ELR (cell line): ENCODE measurements at places on chromosomes 2 and 18.

DNA sequence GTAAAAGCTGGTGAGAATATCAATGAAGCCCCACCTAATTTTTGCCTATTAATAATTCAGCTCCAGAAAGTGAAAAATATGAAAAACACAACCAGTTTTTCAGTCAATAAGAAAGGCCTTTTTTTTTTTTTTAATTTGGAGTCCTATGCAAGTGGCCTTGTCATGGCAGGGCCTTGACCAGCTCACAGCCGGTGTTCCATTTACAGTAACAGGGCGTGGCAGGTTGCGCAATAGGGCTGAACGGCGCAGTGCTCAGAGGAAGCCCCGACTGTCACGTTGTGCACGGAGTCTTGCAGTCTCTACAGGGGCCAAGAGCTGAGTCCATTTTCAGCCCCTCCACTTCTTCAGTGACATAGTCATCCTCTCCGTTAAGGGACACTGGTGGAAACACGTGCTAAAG lies 184.1 kb upstream of the FN1 start:
- DNase-seq = no peak

- DNase-seq = peak; percentile 10
Observed at GRCh38 chr2:102975996-102976975, 214.5 kb downstream of the TMEM182 start.

GRCh38 chr18:13235421-13235831 lies 16.9 kb downstream of the LDLRAD4 start:
- DNase-seq = no peak

GRCh38 chr2:56170504-56170903 lies 13.3 kb upstream of the CCDC85A start:
- no peak for DNase-seq

DNA sequence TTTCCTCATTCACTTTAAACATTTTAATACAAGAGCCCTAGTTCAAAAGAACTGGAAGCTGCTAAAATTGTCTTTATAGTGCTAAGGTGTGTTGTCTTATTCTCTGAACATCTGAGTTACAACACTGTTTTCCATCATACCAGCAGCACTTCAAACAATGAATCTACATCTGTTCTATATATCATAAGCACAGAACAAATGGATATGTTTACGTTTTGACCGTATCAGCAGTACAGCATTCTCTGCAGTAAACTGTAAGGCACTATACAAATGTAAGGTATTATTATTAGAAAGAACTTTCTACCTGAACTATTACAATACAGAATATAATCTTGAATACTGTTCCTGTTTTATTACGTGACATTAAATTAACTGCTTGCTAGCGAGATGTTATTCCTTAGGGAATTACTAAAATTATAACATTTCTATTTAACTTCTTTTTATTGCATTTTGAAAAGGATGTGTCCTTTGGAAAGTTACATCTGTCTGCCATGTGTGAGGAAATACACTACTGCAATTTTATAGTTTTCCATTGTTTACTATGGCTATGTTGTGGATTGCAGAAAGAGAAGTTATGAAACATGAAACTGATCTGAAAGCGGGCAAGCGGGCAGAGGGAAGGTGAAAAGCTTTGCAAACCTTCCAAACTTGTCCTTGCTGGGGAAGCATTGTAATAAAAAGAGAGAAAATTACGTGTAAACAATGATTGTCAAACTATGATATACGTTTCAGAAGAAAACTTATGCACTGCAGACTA lies 13.7 kb downstream of the NCKAP1 start:
- DNase-seq = no peak

- DNase-seq = no peak
Observed at GRCh38 chr2:236951830-236952475, 133.7 kb upstream of the COPS8 start.

GRCh38 chr2:148021886-148022285 lies 995 bp downstream of the MBD5 start:
- peak; percentile 17 for DNase-seq

DNA sequence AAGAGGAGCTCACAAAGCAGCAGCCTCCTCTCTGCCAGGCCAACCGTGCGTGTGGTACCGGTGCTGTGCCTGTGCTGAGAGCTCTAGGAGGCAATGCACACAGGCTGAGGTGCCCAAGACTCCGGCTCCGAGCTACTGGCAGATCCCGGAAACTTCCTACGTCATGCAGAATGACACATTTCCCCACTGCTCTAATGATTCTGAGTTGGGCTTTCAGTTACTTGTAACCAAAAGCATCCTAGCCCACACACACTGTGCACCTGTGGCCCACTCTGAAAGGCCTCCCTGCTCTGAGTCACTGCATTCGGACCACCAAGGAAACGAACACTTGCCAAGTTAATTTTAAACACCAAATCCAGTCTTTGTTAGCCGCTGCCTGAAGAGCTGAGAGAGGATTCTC lies 9.3 kb upstream of the RNU4ATAC start:
- no peak for DNase-seq

DNA sequence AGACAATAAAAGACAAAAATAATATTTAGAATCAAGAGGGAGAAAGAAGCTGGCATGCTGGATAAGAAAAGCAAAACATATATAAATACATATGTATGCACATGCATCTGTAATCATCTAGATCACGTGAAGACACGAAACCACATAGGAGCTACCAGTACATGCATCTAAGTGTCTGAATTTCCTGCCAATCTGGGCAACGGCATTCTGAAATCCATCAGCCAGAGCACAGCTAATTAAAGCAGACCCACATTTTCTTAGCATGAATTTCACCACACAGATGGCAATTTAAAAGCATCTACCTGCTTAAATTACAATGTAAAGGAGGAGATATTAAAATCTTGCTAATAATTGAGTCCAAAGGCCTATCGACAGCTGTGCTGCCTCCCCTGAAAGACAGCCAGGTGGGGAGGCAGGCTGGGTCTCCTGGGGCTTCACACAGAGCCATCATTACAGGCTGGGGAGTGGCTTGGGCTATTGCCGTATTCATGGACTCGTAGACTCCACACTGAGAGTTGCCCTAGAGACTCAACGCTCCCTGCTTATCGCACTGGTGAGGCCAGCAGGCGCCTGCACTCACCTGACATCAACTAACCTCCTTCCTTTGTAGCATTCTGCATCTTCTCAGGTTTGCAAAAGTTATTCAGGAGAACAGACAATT lies 272.5 kb upstream of the PXDN start:
- no peak for DNase-seq

DNA sequence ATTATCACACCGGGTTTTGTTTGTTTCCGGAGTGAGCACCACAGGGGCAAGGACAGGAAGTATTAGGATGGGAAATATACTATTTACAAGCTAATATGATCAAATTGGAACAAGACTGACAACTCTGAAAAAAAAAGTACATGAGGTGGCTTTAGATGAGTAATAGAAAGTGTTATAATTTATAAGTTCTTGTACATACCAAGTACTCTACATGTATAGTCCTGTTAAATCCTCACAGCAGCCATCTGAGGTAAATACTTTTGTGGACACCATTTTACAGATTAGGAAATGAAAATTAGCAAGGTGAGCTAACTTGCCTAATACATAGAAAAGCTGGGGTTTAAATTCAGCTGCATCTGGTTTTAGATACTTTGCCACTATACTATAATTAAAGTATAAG lies 11.2 kb downstream of the FAP start:
- no peak for DNase-seq

DNA sequence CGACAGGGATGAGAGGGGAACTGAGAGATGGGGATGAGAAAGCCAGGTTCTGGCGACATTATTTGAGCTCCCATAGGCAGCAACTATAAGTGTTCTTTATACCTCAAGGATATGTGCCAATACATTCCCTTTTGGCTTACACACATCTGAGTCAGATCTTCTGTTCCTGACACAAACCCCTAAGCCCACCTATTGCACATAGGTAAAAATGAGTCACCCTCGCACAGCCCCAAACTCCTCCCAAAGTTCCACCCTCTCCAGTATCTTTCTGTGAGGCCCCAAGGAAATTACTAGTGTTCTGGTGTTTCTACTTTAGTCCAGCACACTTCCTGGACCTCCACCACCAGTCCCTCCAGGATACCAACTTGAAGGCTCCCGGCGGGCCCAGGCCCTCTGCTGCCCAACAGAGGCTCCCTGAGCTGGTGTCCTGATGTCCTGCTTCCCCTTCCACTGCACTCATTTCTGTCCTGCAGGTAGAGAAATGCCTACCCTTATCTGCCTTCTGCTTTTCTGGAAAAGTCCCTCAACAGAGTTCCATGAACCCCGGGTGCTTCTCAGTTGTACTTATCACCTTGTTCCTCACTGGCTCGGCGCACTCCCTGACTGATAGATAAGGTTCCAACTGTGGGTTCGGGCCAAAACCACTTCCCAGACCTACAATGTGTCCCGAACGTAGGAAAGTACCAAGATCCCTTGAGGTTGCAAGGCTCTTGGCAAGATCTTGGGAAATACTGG lies 125.5 kb downstream of the EN1 start:
- no peak for DNase-seq

DNA sequence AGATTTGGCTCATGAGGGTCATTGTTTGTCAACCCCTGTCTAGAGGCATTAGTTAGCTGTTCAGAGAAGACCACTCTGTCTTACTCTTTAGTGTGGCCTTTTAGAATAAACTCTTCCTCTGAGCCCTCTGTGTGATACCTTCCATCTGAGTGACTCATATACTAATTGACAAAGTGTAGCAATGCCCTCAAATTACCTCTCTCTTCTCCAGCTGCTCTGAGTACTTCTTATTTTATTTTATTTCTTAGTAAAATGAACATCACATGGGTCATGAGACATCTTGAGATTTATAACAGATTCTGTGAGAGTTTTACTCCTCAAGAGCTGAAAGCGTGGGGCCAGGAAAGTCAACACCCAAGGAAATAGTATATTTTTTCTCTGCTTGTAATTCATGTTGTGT lies 67.4 kb downstream of the KCTD18 start:
- peak; percentile 50 for DNase-seq
